ENCODE measurements at places on chromosomes 7 and 10.

- DNase-seq, result no peak
Measured at GRCh38 chr10:15797346-15797745, 63.0 kb downstream of the MINDY3 start.

DNA sequence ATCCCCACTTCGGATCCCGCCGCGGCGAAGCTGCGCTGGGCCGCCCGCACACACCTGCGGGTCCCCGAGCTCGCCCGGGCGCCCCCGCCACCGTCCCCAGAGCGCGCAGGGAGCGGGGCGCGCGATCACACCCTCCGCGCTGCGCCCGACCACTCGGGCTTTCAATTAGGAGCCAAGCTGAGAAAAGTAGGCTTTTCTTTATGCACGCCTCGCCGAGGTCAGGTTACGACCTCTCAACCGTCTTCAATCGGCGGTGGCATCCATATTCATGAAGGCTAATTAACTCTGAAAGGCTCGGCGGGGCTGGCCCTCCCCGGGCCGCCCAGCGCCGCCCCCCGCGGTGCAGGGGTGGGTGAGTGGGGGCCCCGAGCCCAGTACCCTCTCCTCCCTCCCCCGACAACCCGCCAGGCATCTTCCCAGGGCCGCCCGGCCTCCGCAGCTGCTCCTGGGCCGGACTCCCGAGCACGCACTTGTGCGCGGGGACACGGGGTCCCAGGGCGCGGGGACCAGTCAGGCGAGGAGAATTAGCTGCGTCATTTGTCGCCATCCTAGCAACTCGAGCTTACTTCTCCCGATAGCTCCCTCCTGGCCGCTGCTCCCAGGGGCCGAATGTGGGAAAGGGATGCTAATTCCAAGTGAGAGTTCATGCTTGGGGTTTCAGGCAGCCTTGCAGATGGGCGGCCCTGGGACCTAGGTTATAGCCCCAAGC is 155.5 kb upstream of the LYZL2 start:
- no peak for DNase-seq

DNA sequence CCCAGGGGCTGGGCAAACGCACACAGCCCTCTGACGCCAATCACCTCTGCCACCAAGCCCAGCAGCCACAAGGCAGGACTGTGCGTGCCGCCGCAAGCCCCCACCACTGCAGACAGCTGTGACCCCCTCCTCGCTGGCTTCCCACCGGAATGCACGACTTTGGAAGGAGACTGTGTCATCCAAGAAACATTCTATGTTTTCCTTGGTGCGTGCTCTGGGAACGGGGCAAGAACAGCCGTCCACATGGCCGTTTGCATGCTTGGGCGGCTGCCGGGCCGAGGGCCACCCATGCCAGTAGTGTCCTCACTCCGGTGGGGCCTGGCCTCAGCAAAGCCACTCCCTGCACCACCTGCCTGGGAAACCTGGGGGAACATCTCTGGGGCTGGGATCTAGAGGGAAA is 17.6 kb upstream of the ELN start:
- no peak for DNase-seq

GRCh38 chr10:74310652-74311257 is 159.7 kb downstream of the ADK start:
- DNase-seq, result no peak

GRCh38 chr7:131330299-131330698 is 2.6 kb downstream of the MKLN1 start:
- DNase-seq, result no peak

DNA sequence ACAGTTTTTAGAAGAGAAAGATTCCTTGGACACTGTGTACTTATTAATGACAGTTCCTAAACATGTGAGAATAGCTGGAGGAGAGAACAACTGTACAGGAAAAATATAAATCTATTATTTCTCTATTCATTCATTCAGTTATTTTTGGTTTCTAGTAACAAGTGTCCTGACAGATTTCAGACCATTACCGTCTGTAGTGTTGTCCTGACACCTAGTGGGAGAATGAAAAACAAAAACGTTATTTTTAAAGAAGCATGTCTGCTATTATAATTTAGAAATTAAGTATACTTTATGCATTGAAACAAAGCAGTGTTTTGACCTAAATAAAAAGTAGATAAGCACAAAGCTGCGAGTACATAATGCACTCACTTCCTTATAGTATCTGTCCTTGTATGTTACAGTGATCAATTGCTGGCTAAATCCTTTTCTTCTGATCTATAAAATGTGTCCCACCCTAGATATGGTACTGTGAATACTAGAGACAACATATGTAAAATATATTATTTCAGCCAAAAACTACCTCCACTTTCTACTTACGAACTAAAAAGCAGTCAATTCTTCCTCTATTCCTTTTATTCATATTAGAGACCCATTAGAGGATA is 575.6 kb downstream of the ARL4A start:
- no peak for DNase-seq

GRCh38 chr10:72729528-72729927 is 37.6 kb downstream of the MCU start:
- no peak for DNase-seq

GRCh38 chr10:43160046-43160920 is 22.0 kb downstream of the CSGALNACT2 start:
- no peak for DNase-seq

DNA sequence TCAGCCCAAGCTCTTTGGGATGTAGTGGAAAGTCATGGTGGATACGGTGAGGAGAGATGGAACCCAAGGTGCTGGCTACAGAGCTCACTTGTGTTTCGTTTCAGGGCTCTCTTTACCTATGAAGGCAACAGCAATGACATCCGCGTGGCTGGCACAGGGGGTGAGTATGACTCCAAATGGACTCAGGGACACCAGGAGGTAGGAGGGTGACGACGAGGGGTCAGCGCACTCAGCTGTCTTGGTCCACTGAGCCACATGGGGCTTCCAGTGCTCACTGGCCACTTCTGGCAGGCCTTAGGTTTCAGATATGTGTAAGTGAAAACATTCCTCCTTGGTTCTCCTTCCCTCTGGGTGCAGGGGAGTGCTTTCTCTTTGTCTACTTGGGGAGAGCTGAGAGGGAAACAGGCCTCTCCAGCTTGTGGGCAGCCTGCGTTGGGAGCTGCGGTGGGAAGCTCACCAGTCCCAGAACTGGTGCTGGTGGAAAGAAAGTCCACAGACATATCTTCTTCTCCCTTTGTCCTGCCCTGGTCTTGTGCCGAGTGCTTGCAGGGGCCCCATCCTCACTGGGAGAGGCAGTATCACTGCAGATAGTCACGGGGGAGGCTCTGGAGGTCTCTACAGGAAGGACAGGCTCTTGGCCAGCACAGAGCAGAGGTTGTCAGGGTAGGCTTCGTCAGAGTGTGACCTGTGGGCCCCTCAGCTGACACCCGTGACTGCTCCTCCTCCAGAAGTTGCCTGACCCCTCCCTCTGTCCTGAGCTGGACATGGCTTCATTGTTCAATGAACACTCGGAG is 5.8 kb downstream of the DBNL start:
- no peak for DNase-seq

DNA sequence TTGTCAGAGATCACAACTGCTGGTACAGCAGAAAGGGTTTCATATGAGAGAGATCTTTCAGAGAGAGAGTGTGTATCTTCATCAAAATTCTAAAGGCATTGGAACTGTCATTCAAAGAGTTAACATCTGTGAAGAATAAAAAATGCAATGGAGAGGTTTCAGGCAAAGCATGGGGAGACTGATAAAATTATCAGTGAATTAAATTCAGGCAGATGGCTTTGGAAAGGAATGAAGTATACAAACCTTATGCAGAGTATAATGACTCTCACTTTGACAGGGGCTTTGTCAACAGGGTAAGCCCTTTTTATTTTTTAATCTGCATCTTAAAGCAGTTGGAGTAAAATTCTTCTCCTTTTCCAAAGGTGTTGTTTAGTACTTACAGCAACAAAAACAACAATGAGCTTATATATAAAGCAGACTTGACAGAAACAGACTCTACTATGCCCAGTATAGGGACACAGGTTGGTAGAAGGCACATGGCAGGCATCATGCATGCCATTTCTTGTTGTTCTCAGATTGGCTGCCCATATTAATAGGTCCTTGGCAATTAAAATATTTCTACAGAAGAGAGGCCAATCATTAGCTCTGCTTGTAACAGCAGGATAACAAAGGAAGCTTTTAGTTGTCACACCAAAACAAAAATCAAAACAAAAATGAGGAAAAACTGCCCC is 54.9 kb upstream of the NXPH1 start:
- no peak for DNase-seq

DNA sequence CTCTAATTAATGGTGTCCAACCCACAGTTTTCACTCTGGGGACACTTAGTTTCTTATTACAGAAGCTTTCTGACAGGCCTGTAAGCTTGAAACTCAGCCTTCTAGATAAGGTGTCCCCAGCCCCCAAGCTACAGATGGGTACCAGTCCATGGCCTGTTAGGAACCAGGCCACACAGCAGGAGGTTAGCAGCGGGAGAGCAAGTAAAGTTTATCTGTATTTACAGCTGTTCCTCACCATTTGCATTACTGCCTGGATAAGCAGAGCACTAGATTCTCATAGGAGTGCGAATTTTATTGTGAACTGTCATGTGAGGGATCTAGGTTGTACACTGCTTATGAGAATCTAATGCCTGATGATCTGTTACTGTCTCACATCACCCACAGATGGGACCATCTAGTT is 93.7 kb downstream of the TMEM26 start:
- DNase-seq, result no peak

GRCh38 chr7:51289623-51290303 is 26.8 kb downstream of the COBL start:
- no peak for DNase-seq

- DNase-seq, result no peak
Measured at GRCh38 chr10:2935647-2936386, 131.5 kb upstream of the PFKP start.

- no peak for DNase-seq
Measured at GRCh38 chr7:157841773-157842370, 505.1 kb downstream of the DNAJB6 start.

DNA sequence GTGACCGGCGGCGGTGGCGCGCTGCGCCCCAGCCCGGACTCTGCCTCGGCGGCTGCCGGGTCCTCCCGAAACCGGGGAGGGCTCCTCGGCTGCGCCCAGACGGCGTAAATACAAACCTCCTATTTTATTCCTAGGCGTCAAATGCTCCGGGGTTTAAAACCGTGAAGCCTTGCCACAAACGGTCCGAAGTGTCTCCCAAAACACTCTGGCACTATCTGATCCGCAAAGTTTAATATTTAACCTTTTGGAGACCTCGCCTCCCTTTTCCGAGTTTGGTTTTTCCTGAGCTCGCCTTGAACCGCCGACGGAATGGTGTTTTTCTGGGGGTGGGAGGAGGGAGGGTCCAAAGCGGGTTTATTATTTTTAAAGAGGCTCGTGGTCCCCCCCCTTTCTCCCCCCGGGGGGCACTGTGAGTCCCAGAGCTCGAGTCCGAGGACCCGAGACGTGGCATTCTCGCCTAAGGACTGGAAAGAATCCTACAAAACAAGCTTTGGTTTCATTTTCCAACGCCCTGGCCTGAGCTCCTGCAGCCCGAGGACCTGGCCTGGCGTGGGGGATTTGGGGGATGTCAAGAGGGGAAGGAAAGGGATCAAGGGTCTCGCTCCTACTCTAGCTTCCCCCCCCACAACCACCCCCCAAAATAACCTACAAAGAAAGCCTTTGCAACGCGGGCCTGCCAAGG is 1.8 kb downstream of the TNRC18 start:
- DNase-seq, result no peak

DNA sequence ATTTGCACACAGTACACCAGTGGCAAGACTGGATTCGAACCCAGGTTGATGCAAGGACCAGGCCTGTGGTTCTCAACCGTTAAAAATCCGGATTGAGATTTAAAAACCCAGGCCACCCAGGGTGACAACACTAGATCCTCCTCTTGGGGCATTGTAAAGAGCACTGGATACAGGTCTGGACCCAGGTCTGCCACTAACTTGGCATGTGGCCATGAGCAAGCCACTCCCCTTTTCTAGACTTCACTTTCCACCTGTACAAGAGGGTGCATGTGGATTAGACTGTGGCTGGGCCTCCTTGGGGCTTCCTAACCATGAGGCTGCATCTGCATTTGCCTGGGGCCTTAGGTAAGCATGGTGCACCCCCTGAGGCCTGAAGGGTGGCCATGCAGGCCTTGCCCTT is 21.7 kb upstream of the SLC29A3 start:
- no peak for DNase-seq

GRCh38 chr10:112959207-112959838 is 9.3 kb downstream of the TCF7L2 start:
- DNase-seq, result no peak

GRCh38 chr10:61063901-61064300 is 119.9 kb upstream of the RHOBTB1 start:
- no peak for DNase-seq

GRCh38 chr7:5143935-5144903 is 45.8 kb upstream of the WIPI2 start:
- no peak for DNase-seq

- DNase-seq, result no peak
Measured at GRCh38 chr10:47404937-47405336, 20.8 kb upstream of the ZNF488 start.

GRCh38 chr7:3558400-3558799 is 257.3 kb downstream of the SDK1 start:
- no peak for DNase-seq

DNA sequence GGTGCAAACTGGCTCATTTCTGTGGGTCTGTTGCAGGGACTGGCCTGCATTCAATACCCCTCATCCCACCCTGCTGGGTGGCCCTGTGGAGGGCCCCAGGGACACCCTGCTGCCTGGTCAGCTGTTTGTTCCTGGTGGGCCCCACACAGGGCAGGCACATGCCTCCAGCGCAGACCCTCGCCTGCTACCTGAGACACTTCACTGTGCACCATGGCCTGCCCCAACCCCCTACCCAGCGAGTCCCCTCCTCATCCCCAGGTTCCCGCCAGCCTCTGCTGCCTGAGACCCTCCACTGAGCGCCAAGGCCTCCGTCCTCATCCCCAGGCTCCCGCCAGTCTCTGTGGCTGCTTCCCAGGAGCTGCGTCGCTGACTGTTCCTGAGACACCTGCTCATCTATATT is 16.8 kb downstream of the GPR146 start:
- DNase-seq, result no peak

DNA sequence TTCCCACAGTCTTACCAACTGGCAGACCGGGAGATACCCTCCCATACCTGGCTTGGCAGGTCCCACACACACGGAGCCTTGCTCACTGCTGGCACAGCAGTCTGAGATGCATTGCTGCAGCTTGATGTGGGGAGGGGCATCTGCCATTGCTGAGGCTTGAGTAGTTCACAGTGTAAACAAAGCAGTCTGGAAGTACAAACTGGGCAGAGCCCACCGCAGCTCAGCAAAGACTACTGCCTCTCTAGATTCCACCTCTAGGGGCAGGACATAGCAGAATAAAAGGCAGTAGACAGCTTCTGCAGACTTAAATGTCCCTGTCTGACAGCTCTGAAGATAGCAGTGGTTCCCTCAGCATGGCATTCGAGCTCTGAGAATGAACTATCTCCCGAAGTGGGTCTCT is 69.6 kb upstream of the RELN start:
- DNase-seq, result no peak

GRCh38 chr10:94052866-94053791 is 59.4 kb downstream of the PLCE1 start:
- no peak for DNase-seq
